Fibroblast of the aortic adventitia (primary cell): ENCODE measurements at places on chromosomes 2 and 18. TPM values are rescaled to one million over a fixed set of nuclear protein-coding genes. Genes with fewer than 3 reads are reported as not detected.

ANKRD29 gene
- total RNA-seq = 6.1 and 17.4 TPM in 2 replicates

- DNase-seq = no peak
These were observed 90.5 kb downstream of the SCN9A start for GRCh38 chr2:166285215-166285614.

GRCh38 chr18:60117321-60117720 is 217.5 kb downstream of the PMAIP1 start:
- no peak for DNase-seq

- peak; percentile 88 for DNase-seq
These were observed 62.5 kb downstream of the SLC4A3 start for GRCh38 chr2:219689676-219690628.

GRCh38 chr2:178574789-178575188 is 94.5 kb downstream of the PLEKHA3 start:
- DNase-seq = no peak

DNA sequence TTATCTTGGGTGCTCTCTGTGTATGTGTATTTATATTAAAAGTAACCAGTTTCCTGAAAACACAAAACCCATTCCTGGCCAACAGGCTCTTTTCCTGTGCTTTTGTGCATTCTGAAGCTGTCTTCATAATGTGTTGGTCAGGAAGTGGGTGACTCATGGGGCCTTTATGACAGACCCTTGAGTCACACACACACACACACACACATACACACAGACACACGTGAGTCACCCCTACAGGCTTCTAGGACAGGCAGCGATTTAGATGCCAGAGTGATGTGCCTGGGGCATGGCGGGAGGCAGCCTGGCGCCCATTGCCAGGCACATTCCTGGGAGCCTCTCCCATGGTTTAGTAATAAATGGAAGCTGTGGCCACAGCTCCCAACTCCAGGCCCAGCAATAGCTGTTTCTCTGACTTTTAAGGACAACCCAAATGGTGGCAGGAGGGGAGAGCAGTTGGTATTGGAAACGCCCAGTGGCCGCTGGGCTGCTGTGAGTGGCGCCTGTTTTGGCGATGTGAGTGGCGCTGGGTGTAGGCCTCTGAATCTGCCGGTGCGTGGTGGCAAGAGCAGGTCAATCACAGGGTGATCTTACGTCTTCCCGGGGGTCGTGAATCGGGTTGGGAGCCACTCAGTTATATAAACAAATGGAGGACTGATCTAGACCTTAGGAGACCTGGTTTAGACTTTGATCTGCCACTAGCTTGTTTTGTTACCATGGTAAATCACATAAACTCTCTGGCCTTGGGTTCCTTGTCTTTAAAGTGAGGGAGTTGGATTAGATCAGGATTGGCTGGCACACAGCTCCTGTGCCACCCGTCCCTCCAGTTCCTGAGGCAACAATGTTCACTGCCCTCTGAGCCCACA is 150.7 kb upstream of the DLX2 start:
- DNase-seq = peak; percentile 100

- DNase-seq = peak; percentile 81
These were observed 30.6 kb downstream of the ORC4 start for GRCh38 chr2:147989809-147990403.
